ENCODE measurements at places on chromosomes 5 and 9. TPM values are rescaled to one million over a fixed set of nuclear protein-coding genes. Genes with fewer than 3 reads are reported as not detected.

GRCh38 chr5:55104036-55104772 lies 1.8 kb downstream of the GZMA start:
- H3K27me3 ChIP-seq: no peaks in the 10 kb centered on the region
- no peak overlapping the region for H3K27ac ChIP-seq
- no peak for DNase-seq
- H3K4me3 ChIP-seq: no peak overlapping the region
- H3K36me3 ChIP-seq: peaks cover 5% of the 10 kb centered on the region
- peaks cover 4% of the 10 kb centered on the region for H3K4me1 ChIP-seq

DNA sequence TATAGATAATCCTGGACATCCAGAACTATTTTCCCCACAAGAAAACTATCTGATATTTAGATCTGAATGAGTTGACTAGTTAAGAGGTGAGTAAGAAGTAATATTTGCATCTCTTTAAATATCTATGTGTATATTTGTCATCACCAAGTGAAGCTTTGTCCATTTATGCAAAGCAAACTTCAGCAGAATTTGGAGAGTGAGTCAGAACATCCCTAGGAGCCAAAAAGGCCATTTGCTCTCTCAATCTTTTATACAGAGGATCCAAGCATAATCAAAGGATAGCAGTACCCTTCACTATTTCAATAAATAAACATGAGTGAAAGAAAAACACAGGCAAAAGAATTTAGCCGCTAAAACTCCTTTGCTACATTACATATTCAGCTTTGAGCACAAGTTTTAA lies 454.4 kb downstream of the NR2F1-AS1 start:
- DNase-seq: no peak
- H3K36me3 ChIP-seq: no peaks in the 10 kb centered on the region
- no peak overlapping the region for H3K4me3 ChIP-seq
- no peaks in the 10 kb centered on the region for H3K27me3 ChIP-seq

- no peaks in the 10 kb centered on the region for H3K27me3 ChIP-seq
- no peaks in the 10 kb centered on the region for H3K4me1 ChIP-seq
- no peak overlapping the region for H3K4me3 ChIP-seq
- no peak for DNase-seq
- no peak overlapping the region for H3K27ac ChIP-seq
- no peaks in the 10 kb centered on the region for H3K36me3 ChIP-seq
These were observed 17.0 kb upstream of the SEMA4D start for GRCh38 chr9:89514956-89515355.

DNA sequence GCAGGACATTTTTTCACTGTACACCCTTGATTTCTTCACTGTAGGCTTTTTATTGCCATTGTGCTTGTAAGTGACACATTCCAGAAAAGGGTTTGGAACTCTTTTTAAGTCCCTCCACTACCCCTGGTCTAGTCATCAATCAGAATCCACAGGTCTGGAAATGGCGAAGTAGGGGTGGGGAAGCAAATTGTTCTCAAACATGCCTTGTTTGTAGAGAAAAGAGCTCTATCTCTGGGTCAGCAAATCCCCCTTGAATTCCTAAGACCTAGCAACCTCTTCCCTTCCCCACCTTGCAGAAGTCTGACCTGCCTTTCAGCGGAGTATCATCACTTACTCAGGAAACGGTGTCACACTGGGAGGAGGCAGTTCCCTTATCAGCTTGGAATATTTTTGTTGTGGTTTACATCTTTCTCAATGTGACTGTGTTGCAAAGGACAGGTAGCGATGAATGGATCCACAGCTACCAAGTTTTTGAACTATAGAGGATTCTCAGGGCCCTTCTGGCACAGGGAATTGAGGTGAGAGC lies 3.2 kb downstream of the SH3RF2 start:
- H3K4me1 ChIP-seq: peaks cover 53% of the 10 kb centered on the region
- no peak overlapping the region for H3K4me3 ChIP-seq
- peaks cover 16% of the 10 kb centered on the region for H3K27me3 ChIP-seq
- no peak overlapping the region for H3K27ac ChIP-seq

The PRDM9 gene
- total RNA-seq: not detected

The FUT7 gene
- total RNA-seq: not detected

The RLN2 gene
- total RNA-seq: 4.3 TPM

The COL15A1 gene
- total RNA-seq: 0.44 TPM

The ARID3C gene
- 0.23 TPM for total RNA-seq

The MAP3K1 gene
- total RNA-seq: 16.3 TPM

The SLC23A1 gene
- total RNA-seq: not detected
